ENCODE measurements at places on chromosomes 12 and 14.

DNA sequence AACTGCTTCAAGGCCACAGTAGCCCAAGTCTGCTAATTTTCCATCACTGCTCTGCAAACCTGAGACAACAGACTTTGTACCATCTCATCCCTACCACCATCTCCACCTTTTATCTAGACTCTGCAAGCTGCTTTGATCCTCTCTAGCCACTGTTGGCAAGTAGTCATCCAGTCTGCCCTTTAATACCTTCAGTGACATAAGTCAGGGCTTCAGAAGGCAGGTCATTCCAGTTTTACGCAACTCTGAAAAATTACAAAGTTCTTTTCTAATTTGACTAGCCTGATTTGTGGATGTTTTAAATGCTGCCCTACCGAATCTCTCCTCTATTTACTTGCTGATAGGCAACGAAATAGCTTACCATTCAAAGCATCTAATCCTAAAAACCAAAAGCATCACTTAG is 2.8 kb downstream of the FERMT2 start:
- no peak for DNase-seq

GRCh38 chr14:73644531-73645247 is at the start of gene DNAL1:
DNAL1 (plus strand) TSS chr14:73644986; CDS start chr14:73645040, 54 bp downstream.
- peak; percentile 89 for DNase-seq

- peak; percentile 37 for DNase-seq
Observed at GRCh38 chr14:65229748-65230728, 127.7 kb upstream of the MAX start.

- peak; percentile 10 for DNase-seq
Observed at GRCh38 chr12:42568952-42569915, 20.3 kb downstream of the PRICKLE1 start.

- DNase-seq: no peak
Observed at GRCh38 chr12:46300910-46301309, 32.1 kb upstream of the SLC38A1 start.

DNA sequence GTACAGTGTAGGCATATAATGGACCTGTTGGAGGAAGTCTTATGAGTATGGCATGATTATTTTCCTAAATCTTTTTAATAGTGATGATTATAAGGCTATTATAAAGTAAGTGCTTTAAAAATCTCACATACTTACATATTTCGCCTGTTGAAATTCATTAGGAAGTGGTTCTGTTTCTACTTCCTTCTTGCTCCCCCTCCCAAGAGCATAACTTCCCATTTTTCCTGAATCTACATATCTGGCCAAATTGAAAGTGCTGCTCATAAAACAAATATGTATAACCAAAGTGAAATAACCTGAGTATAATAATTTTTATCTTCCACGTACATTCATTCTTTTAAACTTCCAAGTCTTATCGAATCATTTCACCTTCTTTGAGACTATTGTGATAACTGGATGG is 455.6 kb upstream of the SEL1L start:
- DNase-seq: no peak

- DNase-seq: no peak
Observed at GRCh38 chr12:100043631-100044030, 58.9 kb upstream of the ANKS1B start.

DNA sequence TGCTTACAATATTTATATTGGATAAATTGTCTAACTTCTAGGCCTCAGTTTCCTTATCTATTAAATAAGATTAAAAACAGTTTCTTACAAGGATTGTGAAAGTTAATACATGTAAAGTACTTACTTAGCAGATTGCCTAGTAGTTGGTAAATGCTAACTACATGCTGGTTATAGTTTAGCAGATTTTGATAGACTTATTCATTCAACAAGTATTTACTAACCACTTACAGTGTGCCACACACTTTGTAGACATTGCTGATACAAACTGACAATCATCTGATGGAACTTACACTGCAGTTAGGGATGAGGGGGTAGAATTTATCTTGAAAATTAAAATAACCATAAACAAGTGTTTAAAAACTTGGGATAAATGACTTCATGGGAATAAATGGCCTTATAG is 50.4 kb downstream of the ARID2 start:
- no peak for DNase-seq

DNA sequence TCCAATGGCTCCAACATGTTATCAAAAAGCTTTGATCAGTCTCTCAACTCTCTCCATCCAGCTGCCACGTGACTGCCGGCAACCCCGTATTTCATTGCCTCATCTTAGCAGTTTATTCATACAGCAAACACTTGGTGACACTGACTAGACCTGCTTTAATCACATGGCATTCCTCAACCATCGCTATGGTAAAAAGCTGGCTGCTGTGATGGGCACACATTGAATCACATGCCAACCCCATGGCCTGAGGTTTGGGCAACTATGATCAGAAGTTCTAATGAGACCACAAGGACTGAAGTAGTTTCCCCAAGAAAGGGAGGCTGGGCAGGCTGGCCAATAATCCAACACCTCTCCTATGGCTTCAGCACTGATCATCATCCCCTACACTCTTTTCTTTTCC is 40.6 kb upstream of the TAS2R42 start:
- no peak for DNase-seq

GRCh38 chr12:75852143-75852542 is 179.4 kb downstream of the PHLDA1 start:
- DNase-seq: no peak

DNA sequence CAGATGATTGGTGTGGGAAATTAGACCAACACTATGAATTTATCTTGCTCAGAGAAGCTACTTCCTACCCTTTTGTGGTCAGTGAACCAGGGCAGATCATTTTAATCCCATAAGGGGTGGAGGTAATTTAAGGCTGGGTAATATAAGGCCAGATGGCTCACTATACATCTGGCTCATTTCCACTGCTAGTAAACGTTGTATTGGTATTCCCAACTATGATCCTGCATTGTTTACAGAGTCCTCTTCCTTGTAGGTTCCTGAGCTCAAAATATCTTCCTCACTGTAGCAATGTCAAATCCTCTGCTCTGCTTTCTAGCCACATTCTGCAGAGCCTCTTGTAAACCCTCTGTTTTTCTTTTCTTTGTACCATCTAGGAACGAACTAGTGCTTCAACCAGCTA is 93.0 kb upstream of the MGAT4C start:
- DNase-seq: no peak

- no peak for DNase-seq
Observed at GRCh38 chr14:41403360-41403759, 203.3 kb upstream of the LRFN5 start.

DNA sequence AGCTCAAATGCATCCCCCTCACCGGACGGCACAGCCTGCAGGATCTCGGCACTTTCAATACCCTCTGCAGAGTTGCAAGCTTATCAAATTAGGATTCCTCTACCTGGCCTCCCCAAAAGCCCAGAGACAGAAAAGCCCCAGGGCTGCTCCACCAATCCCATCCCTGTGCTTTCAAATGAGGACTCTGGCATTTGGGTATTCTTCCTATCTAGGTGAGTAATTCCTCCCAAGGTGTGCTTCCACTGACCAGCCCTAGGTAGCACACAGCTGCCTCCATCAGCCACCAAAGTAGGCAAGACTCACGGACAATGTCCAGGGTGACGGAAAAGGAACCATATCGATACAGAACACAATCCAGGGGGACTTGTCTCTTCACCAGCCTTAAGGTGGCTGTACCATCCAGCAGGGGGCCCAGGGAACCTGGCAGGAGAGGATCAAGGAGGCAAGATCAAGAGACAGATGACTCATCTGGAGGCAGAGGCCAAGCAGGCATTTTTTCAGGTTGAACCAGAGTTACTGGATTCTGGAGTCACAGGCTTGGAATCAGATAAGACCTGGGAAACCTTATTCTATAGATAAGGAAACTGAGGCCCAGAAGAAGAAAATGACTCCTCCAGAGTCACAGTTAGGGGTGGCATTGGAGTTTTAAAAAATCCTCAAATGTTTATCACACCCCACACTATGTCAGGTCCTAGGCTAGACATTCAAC is 9.9 kb downstream of the PMEL start:
- DNase-seq: no peak

GRCh38 chr14:33030386-33030785 is 91.7 kb downstream of the NPAS3 start:
- no peak for DNase-seq

DNA sequence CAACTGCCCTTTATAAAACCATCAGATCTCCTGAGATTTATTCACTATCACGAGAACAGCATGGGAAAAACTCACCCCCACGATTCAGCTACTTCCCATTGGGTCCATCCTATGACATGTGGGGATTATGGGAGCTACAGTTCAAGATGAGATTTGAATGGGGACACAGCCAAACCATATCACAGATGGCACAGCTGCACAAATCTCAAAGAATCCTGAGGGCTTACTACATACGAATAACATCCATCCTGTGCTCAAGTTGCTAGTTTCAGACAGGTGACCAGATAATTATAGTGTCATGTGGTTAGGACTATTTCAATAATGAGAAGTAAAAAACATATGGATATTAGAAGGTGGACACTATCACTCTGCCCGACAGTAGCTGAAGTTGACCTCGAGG is 211.2 kb downstream of the NUAK1 start:
- no peak for DNase-seq

DNA sequence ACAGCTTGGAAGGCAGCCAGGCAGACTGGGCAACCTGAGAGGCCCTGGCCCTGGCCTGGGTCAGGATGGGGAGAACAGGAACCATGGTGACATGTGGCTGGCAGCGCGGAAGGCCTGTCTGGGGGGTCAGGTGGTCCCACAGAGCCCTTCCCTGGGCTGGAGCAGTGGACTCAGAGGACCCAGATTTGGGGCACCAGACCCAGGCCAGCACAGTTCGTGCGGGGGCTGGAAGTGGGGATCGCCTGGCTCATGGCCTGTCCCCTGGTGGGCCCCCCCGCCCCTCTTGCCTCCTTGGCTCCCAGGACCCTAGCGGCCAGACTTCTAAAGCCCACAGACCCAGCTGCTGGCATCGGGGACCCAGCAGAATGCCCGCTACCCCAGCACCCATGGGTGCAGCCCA is 21.4 kb downstream of the MTA1 start:
- no peak for DNase-seq

Data from NCI-H1436 (cell line).